ENCODE measurements at places on chromosomes 4 and X. TPM values are rescaled to one million over a fixed set of nuclear protein-coding genes. Genes with fewer than 3 reads are reported as not detected.

Gene C4orf51
- total RNA-seq = not detected

Gene HPGD
- total RNA-seq = not detected

Gene PPP4R3C
- total RNA-seq = not detected

Gene MAGEA6
- not detected for total RNA-seq

Gene IKBKG
- total RNA-seq = 41.4 TPM

Gene RTL3
- total RNA-seq = 0.20 TPM

Gene CLNK
- total RNA-seq = not detected

Gene GATB
- 21.3 TPM for total RNA-seq

Gene COQ2
- total RNA-seq = 28.7 TPM

Gene MAGEA12
- not detected for total RNA-seq

Gene MAGED4B
- total RNA-seq = 9.8 TPM

Gene DGKK
- not detected for total RNA-seq

Data from mammary microvascular endothelial cell (primary cell).